ENCODE measurements at places on chromosomes 6 and 20. TPM values are rescaled to one million over a fixed set of nuclear protein-coding genes. Genes with fewer than 3 reads are reported as not detected.

Gene MAS1
- not detected for total RNA-seq

Gene CDH22
- not detected for total RNA-seq

Gene FAM50B
- total RNA-seq, result 0.58 TPM

Gene TREM2
- not detected for total RNA-seq

Gene PHF1
- total RNA-seq, result 23.2 TPM

Gene MYMX
- total RNA-seq, result 0.53 TPM

Gene PPP1R3G
- 0.19 TPM for total RNA-seq

Gene ULBP2
- total RNA-seq, result 12.2 TPM

Gene TGM3
- 5.3 TPM for total RNA-seq

Gene DUSP15
- 3.4 TPM for total RNA-seq

Gene TFB1M
- total RNA-seq, result 48.9 TPM

- no peak for DNase-seq
These were observed 104.1 kb downstream of the COL9A1 start for GRCh38 chr6:70198785-70199184.

DNA sequence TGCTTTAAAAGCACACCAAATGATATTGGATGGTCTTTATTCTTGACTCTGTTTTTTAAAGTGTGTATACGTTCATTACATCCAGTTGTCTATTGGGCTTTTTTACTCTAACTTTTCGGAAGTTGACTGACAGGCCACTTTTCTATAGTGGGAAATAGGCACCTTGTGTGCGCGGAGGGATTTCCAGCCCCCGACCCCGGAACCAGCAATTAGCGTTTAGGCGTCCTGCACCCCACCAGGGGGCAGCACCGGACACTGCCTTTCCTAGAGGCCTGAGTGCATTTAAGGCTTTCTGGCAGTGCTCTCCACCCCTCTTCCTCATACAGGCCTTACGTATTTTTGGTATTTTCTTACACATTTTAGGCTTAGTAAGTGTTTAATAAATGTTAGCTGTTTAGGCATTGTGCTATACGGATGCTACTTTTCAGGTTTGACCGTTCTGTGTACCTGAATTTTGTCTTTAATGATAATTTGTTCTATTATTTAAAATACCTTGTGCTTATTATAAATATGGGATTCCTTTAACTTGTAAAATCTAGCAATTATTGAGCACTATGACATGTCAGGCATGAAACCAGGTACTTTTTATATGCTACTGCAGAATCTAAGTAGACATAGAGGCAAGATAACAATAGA, 231.8 kb downstream of the BCKDHB start:
- DNase-seq, result peak; percentile 20

DNA sequence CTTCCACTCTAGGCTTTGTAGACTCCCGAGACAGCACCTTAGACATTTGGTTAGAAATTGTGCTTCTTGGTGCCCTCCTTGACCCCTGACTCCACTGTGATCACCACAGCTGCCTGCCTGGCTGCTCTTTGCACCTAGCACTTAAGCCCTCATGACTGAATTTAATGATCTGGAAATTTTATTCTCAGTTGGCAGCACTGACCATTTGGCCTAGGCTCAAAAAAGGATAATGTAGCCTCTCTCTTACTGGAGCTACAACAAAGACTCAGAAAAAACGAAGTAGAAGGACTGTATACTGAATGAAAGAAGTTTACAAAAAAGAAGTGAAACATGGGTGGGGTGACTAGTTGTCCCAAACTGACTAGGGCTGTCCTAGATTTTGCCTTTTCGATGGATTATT, 11.3 kb upstream of the ABRACL start:
- no peak for DNase-seq

DNA sequence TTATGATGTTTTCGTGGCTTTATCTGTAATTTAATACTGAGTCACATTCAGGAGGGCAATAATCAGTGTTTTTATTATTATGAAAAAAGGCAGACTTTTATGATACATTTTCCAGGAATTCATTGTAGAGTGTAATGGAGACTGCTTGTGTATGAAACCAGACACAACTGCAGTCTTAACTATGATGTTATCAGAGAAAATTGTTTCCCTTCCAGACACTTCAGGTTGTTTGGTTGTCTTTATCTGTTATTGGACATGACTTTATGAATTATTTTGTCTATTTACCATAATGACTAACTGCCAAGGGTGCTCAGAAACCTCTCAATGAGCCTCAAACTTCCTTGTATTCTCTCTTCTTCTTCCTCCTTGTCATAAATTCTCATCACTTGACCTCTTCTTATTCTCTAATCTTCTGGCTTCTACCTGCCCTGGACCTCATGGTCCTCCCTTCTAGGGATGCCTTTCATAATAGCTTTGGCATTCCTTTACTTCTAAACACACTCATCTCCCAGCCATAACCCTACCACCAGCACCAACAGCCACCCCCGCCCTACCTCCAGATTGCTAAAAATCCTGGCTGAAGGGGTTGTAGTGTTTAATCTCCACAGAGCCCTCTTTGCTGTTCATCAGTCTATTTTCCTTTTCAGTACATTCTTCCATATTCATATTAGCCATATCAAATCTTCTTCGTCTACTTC, 492.5 kb downstream of the CDKAL1 start:
- DNase-seq, result no peak

- no peak for DNase-seq
These were observed 111.0 kb upstream of the TFAP2D start for GRCh38 chr6:50602292-50602691.

DNA sequence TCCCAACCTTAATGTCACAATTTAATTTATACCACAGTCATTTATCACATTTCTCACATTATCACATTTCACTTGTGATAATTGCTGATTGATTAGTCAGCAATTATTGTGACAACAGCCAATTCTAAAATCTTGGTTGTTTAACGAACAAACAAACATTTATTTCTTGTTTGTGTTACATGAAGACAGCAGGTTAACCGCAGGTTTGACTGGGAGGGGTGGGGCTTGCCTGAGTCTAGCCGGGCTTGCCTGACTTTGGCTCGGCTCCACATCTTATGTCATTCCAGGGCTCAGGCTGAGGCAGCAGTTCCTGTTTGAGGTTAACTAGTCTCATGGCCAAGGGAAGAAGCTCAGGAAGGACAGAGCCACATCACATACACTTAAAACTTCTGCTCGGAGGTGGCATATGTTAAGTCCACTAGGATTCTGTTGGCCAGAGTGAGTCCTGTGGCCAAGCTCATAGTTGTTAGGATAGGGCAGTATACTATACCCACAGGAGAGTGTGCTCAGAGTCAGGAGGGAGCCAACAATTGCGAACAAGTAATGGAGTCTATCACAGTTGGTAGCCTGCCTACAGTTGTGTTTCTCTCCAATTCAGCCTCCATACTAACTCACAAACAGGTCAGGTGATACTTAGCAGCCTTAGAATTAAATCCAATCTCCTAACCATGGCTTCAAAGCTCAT, 90.0 kb upstream of the IFNGR1 start:
- DNase-seq, result peak; percentile 68

DNA sequence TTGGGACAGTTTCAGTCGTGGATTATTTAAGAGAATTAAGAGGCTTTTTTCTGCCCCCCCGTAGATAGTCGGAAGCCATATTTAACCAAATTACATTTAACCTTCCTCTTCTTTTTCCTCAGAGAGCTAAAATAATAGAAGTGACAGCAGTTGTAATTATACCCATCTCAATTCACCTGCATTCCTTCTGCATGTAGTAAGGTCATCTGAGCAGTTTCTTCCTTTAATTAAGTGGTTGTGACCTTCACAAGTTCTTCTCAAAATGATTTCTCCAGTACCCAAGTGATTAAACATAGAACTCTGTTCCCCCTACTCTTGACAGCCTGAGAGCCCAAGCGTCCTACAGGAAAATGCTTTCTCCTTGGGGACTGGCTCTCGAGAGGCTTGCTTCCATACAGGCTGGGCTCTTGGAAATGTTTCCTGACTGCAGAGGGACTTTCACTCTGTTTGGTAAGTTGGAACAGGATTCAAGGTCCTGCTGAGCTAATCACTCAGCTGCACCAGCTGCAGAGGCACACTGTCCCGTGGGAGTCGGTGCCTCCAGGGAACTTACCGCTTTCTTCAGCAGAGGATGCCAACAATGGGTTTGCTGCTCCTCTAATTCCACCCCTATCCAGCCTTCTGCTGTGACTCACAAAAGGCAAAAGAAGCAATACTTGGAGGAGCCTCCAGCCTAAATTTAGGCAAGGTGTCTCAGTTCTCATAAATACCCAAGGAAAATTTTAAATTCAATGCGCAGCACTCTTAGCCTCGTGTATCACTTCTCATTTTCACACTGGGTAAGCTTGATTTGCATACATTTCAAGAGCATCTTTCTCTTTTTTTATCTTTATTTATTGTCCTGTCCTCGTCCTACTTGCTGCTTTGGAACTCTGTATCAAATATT, 414.9 kb downstream of the KIF16B start:
- no peak for DNase-seq

- no peak for DNase-seq
These were observed 74.7 kb upstream of the CITED2 start for GRCh38 chr6:139448998-139449610.

DNA sequence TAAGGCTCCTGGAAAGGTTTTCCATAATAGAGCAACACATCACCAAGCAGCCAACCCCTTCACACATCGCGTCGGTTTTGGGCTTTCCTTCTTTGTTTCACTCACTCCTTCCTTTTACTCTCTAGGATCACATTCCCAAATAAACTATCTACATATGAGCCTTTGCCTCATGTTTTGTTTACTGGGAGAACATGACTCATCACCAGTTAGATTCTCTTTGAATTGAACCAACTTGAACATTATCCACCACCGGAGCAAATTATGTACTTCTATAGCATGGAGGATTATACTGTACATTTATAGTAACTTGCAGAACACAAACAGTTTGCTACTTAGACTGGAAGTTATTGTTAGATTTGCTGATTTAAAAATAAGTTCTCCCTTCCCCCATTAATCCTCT, 41.0 kb downstream of the SAMD5 start:
- no peak for DNase-seq

DNA sequence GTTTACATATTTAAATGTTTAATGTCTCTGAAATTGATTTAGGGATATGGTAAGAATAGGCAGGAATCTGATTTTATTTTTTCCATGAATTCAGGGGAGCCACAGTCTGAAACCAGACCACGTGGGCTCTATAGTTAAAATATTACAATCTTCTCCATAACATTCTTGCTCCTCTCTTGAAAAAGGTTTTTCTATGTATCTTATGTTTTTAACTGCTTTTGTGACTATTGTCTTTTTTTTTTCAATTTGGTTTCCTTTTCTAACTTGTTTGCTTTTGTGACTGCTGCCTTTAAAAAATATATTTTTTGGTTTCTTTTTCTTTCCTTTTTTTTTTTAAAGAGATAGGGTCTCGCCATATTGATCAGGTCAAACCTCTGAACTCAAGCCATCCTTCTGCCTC, 40.1 kb downstream of the TNFAIP3 start:
- DNase-seq, result no peak

- DNase-seq, result no peak
These were observed 51.9 kb downstream of the HIVEP2 start for GRCh38 chr6:142893088-142893487.

DNA sequence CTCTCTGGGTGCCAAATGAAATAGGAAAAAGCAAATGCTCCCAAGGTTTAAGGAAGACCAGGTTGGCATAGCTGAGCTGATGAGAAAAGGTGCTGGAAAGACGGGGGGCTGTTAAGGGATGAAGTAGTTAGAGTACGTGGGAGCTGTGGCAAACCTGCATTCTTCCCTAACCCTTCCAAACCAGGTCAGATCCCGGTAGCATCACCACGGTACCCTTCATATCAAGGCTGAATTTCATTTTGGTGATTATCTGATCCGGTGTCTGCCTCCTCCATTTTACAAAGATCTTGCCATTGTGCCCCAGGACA, 68.0 kb upstream of the PIM1 start:
- DNase-seq, result no peak

GRCh38 chr6:144434308-144434990, 149.3 kb downstream of the UTRN start:
- DNase-seq, result peak; percentile 77

DNA sequence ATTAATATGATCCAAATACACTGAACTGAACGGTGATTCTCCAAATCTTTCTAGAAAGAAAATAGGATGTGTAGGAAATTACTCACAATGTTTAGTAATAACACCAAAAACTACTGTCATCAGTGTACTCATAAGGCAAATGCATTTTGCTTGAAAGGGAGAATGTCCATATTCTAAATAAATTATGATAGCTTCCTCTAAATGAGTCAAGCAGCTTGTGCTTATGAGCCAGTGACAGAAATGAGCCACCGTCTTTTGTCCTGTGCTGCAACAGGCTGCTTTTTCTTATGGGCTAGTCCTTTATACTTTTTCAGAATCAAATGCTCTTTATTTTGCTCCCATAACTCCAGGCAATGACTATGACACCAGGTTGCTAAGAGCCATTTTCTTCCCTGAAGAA, 4.5 kb upstream of the ZNF451 start:
- DNase-seq, result no peak

DNA sequence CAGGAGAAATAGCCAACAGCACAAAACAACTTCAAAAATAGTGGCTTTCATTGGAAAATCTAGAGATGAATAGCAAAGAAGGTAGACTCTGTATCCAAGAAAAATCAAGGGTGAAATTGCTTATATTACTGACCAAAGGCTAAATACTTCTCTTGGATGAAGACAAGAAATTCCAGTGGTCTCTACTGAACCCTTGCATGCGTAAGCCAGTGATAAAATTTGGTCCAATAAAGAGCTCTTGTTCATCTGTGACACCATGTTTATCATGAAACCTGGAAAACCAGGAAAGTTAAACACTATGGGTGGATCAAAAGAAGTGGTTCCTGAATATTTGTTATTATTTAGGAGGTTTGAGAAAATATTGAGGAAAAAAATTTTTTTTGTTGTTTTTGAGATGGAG, 25.6 kb upstream of the SASH1 start:
- no peak for DNase-seq

DNA sequence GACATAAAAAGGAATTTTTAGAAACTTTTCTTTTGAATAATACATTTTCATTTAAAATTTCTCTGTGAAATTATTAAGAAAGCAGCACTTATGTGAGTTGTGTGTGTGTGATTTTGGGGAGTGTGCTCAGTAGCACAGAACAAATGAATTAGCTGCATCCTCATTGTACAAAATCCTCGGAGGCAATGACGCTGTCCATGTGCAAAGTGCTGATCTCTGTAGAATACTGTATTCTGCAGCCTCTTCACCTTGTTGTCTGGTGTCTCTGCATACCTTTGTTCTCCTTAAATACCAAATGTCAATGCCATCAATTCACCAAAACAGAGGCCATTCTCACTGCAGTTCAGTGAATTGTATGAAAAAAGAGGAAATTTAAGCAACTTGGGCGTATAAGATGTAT, 838.4 kb downstream of the QKI start:
- no peak for DNase-seq

GRCh38 chr6:97909380-97909779, 626.4 kb upstream of the MMS22L start:
- no peak for DNase-seq
